ENCODE measurements at places on chromosomes 2 and 18.

GRCh38 chr18:8423051-8423557 lies 186.1 kb upstream of the RAB12 start:
- peak; percentile 35 for DNase-seq

DNA sequence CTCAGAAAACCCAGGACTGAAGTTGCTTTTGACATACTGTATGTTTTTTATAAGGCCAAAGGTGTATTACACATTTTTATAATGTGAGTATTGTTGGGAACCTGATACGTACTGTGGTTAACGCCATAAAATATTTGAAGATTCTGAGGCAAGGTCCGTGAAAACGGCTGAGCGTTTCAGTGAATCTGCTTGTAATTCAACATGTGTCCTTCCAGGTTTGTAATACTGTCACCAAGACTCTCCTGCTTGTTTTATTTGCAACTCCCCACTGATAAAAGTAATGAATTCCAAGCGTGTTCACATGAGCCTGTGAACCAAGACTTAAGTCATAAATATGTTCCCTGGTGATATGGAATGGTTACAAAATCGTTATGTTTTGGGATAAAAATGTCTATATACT lies 23.9 kb upstream of the FRZB start:
- no peak for DNase-seq

GRCh38 chr2:72026819-72027425 lies 120.7 kb downstream of the CYP26B1 start:
- no peak for DNase-seq

GRCh38 chr2:101230541-101231001 lies 22.1 kb upstream of the CNOT11 start:
- DNase-seq, result peak; percentile 35

DNA sequence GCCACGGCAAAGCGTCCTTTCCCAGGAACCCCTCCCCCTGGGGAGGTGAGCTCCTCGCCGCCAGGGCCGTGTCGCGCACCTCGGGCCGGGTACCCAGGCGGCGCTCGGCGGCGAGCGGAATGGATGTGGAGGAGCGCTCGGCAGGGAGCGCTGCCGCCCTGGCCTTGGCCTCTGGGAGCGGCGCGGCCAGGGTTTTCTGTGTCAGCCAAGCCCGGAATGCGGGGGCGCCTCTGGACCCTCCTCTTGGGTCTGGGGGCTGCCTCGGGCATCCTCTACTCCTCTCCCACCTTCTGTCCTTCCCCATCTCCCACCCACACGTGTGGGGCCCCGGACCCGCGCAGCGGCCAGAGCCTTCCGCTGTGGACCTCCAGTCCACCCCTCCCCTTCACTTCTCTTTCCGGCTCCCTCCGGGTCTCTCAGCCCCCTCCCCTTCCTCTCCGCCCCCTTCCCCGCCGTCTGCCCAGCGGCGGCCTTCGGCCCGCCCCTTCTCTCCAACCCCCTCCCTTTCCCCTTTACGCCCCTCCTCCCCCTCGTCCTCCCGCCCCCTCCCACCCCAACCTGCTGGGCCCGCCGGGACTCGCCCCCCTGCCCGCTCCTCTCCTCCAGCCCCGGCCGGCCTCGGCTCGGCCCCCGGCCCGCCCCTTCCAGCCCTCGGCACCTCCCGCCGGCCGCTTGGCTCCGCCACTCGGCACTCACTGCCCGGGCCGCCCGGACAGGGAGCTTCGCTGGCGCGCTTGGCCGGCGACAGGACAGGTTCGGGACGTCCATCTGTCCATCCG lies at the start of gene MERTK:
Gene MERTK, plus strand, starts transcription at position 684 of the 779 bp plus-strand sequence. CDS start 129 bp downstream, outside the sequence.
- peak; percentile 62 for DNase-seq

GRCh38 chr2:126359494-126359893 lies 296.5 kb upstream of the GYPC start:
- no peak for DNase-seq

All from retinal pigment epithelial cell (primary cell).